ENCODE measurements at places on chromosomes 2 and 18.

DNA sequence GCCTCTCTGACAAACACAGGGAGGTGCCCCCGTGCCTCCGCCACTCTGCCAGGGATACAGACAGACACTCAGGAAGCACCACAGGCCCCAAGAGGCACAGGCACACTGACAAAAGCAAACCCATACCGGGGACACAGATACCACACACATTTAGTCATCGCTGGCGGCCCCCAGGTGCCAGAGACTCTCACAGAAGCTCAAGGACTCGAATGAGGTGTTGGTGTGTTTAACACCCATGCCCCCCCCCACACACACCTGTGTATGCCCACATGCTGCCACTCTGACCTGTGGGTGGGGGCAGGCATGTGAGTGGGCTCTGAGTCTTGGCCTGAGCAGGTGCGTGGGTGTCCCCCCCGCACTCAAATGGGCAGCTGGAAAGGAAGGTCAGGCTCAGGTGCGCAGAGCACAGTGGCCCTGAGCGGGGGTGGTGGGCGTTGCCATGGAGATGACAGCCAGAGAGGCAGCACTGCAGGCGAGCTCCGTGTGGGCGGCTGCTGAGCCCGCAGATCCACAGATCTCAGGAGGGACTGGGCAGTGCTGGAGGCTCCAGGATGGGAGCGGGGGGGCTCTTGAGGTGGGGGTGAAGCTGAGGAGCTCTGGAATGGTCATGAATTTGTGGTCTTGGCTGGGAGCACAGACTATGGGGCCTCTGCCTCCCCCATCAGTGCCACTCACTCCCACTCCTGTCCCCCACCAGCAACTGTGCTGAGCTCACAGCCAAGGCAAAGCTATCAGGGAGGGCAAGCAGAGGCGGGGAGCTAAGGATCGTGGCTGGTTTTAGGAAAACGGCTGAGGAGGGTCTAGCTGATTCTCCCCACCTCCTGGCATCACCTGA, 73.9 kb upstream of the TAF1B start:
- H3K27ac ChIP-seq, result peak overlapping the region; percentile 74
- peak; percentile 69 for DNase-seq
- H3K4me1 ChIP-seq, result peaks cover 80% of the 10 kb centered on the region
- H3K4me3 ChIP-seq, result no peak overlapping the region

GRCh38 chr2:85790499-85791188, 36.9 kb downstream of the ATOH8 start:
- peaks cover 18% of the 10 kb centered on the region for H3K36me3 ChIP-seq
- no peaks in the 10 kb centered on the region for H3K27me3 ChIP-seq
- no peak for DNase-seq
- H3K4me3 ChIP-seq, result no peak overlapping the region
- no peak overlapping the region for H3K27ac ChIP-seq

DNA sequence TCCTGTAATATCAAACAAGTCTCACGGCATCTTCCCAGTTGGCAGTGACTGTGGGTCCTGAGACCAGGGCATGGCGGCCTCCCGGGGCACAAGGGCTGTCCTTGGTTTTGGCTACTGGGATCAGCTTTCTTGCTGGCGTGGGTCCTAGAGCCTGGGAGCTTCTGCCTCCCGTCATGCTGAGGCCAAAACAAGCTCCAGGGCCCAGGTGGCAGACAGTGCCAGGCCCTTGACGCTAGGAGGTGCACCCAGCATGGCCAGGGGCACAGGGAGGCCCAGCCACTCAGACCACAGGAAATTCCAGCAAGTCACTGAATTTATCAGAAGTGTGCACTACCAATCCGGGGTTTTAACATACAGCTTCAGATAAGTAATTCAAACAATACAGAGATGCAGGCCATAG, 184.7 kb downstream of the EIPR1 start:
- H3K27ac ChIP-seq, result no peak overlapping the region
- no peaks in the 10 kb centered on the region for H3K27me3 ChIP-seq
- H3K4me1 ChIP-seq, result no peaks in the 10 kb centered on the region

- no peaks in the 10 kb centered on the region for H3K36me3 ChIP-seq
- H3K27me3 ChIP-seq, result no peaks in the 10 kb centered on the region
- DNase-seq, result no peak
- H3K4me3 ChIP-seq, result no peak overlapping the region
Measured at GRCh38 chr18:3878401-3878800, 428.4 kb downstream of the TGIF1 start.

DNA sequence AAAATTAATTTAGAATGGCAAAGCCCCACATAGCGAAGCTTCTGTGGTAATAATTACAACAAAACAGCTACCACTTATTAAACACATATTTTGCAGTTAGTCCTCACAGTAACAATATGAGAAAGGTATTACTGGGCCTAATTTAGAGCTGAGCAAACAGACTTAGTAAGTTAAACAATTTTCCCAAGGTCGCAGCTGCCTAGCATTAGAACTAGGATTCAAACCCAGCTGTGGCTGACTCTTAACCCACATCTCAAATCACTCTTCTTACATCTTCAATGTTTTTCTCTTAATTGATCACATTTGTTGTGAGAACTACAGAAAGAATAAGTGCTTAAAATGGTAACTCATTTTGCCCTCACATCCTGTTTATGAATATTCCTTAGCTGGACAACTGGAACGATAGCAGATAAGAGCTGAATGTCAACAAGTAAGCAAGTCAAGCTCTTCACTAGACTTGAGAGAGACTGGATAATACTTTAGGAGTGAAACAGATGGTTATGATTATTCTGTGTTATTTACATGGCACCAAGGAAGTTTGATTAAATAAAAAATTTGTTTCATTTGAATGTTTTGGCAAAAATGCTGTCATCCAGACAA, 59.4 kb upstream of the TMEM17 start:
- H3K36me3 ChIP-seq, result no peaks in the 10 kb centered on the region
- no peak overlapping the region for H3K27ac ChIP-seq
- H3K4me1 ChIP-seq, result peaks cover 4% of the 10 kb centered on the region
- no peak for DNase-seq
- H3K4me3 ChIP-seq, result no peak overlapping the region

GRCh38 chr2:80461505-80462197, 157.1 kb upstream of the LRRTM1 start:
- no peaks in the 10 kb centered on the region for H3K27me3 ChIP-seq
- no peak for DNase-seq
- H3K27ac ChIP-seq, result no peak overlapping the region

DNA sequence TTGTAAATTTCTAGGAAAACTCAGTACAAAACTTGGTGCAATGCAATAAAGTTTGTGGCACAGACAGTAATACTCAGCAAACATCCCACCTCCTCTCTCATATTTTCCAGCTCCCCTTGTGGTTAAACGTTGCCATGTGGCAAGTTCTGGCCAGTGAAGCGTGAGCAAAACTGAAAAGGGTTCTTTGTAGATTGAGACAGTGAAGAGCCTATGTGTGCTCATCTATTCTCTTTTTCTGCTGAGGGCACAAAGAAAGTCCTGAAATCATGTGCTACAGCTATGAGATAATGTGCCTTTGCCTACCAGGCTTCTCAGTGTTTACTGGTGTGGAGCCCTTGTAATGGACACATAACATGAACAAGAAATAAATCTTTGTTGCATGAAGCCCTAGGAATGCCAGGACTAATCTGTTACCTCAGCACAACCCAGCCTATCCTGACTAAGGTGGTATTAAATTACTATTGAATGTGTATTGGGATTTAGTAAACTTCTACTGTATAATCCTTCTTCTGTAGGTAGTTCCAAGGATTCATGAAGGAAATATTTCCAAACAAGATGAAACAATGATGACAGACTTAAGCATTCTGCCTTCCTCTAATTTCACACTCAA, 13.0 kb upstream of the TYMS start:
- DNase-seq, result no peak
- no peaks in the 10 kb centered on the region for H3K27me3 ChIP-seq
- H3K4me3 ChIP-seq, result no peak overlapping the region
- H3K27ac ChIP-seq, result no peak overlapping the region

DNA sequence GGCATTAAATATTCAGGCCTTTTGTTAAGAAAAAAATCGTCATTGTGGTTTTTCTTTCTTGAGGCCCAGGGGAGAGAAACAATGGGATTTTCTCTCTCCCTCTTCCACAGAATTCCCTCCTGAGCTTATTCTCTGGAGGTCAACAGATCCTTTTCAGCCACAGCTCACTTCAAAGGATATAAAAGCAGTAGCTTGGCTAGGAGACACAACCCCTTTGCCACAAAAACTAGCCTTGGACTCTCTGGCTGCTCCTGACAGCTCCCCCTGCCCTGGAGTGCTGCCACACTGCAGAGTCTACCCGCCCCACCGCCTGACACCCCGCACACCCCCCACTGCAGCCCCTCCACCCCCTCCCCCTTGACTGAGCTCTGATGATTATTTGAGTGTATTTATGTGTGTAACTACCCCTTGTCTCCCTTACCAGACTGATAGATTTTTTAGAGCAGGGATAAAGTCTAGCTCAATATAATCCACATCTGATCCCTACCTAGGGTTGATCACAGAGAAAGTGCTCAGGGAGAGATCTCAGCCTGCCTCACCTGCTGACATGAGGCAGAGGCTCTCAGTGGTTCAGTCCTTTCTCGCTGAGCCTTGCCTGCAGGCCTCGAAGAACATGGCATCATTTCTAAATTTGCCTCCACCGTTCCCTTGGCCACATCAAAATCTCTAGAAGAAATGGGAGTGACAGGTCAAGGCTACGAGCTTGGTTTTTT, 132.2 kb upstream of the SP5 start:
- no peak overlapping the region for H3K27ac ChIP-seq
- no peak overlapping the region for H3K4me3 ChIP-seq
- no peaks in the 10 kb centered on the region for H3K27me3 ChIP-seq

DNA sequence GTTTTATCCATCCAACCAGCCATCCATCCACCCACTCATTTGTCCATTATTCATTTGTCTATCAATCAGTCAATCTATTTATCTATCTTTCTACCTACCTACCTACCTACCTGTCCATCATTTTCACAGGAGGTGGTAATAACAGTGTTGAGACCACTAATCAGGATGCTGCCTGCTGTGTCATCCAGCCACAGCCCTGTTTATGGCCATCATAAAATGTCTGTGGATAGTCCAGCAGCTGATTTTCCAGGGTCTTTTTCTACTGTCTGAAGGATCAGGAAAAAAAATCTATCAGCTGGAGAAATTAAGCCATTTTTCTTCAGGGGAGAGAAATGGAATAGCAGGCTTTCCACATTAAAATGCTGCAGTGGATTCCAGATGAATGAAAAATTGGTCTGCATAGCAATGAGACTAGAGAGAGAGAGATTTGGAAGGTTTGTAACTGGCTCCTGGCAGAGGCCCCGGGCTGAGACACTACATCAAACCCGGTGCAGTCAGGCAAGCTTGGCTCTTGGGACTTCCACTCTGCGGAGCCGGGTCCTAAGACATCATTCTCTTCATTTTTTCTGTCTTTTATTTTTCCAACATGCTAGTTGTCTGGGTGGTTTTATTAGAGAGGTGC, 33.0 kb upstream of the BOD1L2 start:
- H3K4me3 ChIP-seq, result no peak overlapping the region
- H3K27me3 ChIP-seq, result no peaks in the 10 kb centered on the region

GRCh38 chr2:134700730-134701129, 18.1 kb downstream of the TMEM163 start:
- peaks cover 13% of the 10 kb centered on the region for H3K27me3 ChIP-seq
- DNase-seq, result no peak
- H3K4me3 ChIP-seq, result no peak overlapping the region
- H3K36me3 ChIP-seq, result no peaks in the 10 kb centered on the region
- H3K27ac ChIP-seq, result no peak overlapping the region

DNA sequence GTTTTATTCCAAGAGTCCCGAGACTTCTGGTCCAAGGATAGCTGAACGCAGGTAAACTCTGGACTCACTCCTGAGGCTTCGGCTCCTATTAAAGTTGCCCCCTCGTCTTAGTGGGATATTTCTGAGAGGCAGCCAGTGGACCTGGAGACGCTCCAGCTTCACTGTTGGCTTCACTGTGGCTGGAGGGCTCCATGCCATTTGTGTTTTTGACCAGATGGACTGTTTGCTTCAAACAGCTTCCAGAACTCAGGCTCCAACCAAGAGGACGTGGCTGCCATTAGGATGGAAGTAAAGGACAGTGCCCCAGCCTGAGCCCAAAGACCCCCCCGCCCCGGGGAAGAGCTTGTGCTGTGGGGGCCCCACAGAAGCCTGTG, 94.4 kb upstream of the LDAH start:
- no peak overlapping the region for H3K4me3 ChIP-seq
- DNase-seq, result no peak
- no peak overlapping the region for H3K27ac ChIP-seq
- peaks cover 22% of the 10 kb centered on the region for H3K4me1 ChIP-seq
- H3K36me3 ChIP-seq, result no peaks in the 10 kb centered on the region
- peaks cover 12% of the 10 kb centered on the region for H3K27me3 ChIP-seq

DNA sequence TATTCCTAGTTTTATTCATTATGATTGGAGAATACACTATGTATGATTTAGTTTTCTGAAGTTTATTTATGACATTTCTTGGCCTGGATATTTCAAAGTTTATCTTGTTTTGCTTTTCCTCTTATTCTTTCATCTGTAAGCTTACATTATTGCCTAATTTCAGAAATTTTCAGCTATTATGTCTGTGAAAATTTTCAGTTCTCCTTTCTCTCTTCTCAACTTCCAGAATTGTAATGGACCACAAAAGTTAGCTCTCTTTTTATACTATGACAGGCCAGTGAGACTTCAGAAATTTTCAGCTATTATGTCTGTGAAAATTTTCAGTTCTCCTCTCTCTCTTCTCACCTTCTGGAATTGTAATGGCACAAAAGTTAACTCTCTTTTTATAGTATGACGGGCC, 97.2 kb upstream of the SCN7A start:
- H3K36me3 ChIP-seq, result no peaks in the 10 kb centered on the region
- no peak overlapping the region for H3K4me3 ChIP-seq
- H3K27me3 ChIP-seq, result no peaks in the 10 kb centered on the region
- DNase-seq, result no peak
- no peak overlapping the region for H3K27ac ChIP-seq
- no peaks in the 10 kb centered on the region for H3K4me1 ChIP-seq

DNA sequence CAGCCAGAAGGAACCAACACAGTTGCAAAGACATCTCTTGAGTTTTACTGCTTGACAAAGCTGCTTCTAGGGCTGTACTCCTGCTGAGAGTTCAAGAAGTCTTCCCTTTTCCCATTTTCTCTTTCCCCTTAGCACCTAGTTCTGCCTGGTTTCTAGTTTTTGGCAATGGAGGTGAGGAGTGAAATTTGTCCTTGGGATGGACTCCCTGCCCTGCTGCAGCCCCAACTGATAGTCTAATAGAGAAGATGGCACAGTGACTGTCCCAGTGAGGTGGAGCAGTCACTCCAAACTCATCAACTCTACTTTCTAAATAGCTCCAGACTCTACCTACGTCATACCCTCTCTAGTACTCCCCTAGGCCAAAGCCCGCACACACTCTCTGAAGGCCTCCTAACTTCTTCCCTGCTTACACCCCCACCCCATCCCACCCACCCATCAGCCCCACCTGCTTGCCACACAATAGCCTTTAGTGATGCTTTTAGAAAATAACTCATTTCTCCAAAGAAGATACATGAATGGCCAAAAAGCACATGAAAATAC, 164.4 kb downstream of the DDX1 start:
- H3K4me1 ChIP-seq, result no peaks in the 10 kb centered on the region
- no peaks in the 10 kb centered on the region for H3K27me3 ChIP-seq
- H3K4me3 ChIP-seq, result no peak overlapping the region
- H3K36me3 ChIP-seq, result no peaks in the 10 kb centered on the region
- H3K27ac ChIP-seq, result no peak overlapping the region
- no peak for DNase-seq

- H3K36me3 ChIP-seq, result no peaks in the 10 kb centered on the region
- peak overlapping the region; percentile 75 for H3K27ac ChIP-seq
- H3K4me3 ChIP-seq, result no peak overlapping the region
- peaks cover 56% of the 10 kb centered on the region for H3K4me1 ChIP-seq
- no peak for DNase-seq
- H3K27me3 ChIP-seq, result no peaks in the 10 kb centered on the region
Measured at GRCh38 chr2:177169810-177170514, 42.6 kb upstream of the HNRNPA3 start.

- H3K27ac ChIP-seq, result no peak overlapping the region
- DNase-seq, result no peak
- H3K27me3 ChIP-seq, result no peaks in the 10 kb centered on the region
- H3K4me1 ChIP-seq, result peaks cover 7% of the 10 kb centered on the region
- no peak overlapping the region for H3K4me3 ChIP-seq
Measured at GRCh38 chr2:168765401-168765800, 37.0 kb upstream of the NOSTRIN start.
